ENCODE measurements at places on chromosomes 6 and 20.

GRCh38 chr6:98974309-98974708, 26.6 kb upstream of the FBXL4 start:
- no peak for DNase-seq

DNA sequence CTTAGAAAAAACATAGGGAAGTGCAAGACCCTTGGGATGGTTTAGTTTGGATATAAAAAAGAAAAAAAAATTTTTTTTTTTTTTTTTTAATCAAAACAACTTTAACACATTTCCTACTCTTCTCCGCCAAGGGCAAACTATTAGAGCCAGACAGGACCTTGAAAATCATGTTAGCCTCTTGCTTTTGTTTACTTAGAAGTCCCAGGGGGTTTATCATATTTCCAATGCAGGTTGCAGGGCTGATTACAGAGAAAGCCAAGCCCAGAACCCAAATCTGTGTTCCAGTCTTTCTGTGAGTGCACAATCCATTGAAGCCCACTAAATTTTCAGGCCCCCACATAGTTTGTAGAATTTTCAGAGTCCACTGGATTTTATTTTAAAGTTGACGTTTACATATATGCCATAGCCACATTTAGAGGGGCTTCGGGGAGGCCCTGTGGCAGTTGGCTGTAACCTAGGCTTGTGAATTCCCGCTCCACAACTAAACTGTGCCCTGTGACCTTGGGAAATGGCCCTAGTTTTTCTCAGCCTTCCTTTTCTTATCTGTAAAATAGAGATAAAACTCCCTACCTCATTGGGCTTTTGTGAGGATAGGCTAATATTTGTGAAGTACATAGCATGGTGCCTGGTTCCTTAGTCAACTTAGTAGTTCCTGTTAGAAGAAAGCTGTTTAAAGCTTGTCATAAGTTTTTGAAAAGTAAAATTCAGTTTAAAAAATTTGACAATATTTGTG, 55.7 kb downstream of the NCOA7 start:
- DNase-seq, result no peak

- DNase-seq, result no peak
Observed at GRCh38 chr6:169087443-169088041, 166.1 kb downstream of the THBS2 start.

DNA sequence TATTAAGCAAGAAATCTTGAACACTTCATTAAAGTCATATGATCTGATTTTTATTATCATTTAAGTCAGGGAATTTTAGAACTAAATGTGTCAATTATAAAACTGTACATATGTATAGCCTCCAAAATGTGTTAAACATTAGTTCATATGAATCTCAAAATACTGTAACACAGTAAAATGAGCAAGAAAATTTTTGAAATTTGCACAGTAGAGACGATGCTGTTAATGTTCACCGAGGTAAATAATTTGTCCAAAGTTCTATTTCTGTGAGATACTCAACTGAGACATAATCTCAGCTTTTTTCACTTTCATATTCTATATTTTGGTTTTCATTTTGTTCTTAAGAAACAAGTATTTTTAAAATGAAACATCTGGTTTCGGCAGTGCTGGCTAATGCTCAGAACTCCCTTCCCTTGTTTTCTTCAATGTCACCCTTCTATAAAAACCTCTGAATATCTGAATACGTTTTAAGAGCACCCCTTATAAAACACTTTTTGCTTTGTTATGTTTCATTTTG, 353.1 kb downstream of the LAMA2 start:
- DNase-seq, result no peak

GRCh38 chr6:90072501-90072900, 178.2 kb downstream of the GJA10 start:
- DNase-seq, result no peak

GRCh38 chr6:29826271-29826670, 1.4 kb upstream of the HLA-G start:
- no peak for DNase-seq

- peak; percentile 20 for DNase-seq
Observed at GRCh38 chr20:41592516-41593216, 25.5 kb downstream of the CHD6 start.

- no peak for DNase-seq
Observed at GRCh38 chr6:13234130-13234529, 94.2 kb downstream of the TBC1D7 start.

GRCh38 chr6:152129691-152130151, 322.2 kb downstream of the ESR1 start:
- DNase-seq, result no peak

- DNase-seq, result no peak
Observed at GRCh38 chr20:8129211-8129976, 2.7 kb upstream of the PLCB1 start.

GRCh38 chr6:140434761-140435160, 1060.3 kb upstream of the CITED2 start:
- DNase-seq, result no peak

DNA sequence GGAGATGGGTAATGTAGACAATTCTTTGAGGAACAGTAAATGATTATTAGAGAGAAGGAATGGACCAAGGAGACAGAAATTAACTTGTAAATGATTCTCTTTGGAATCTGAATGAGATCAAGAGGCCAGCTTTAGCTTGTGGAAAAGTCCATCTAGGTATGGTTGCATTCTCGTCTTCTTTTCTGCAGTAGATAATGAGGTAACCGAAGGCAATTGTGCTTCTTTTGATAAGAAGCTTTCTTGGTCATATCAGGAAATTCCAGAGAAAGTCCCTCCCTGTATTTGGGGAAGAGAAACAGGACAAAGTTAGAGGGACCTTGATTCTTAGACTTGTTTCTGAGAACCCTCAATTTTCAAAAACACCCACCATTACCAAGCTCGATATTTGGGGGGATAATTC, 109.1 kb upstream of the PRSS16 start:
- DNase-seq, result no peak

DNA sequence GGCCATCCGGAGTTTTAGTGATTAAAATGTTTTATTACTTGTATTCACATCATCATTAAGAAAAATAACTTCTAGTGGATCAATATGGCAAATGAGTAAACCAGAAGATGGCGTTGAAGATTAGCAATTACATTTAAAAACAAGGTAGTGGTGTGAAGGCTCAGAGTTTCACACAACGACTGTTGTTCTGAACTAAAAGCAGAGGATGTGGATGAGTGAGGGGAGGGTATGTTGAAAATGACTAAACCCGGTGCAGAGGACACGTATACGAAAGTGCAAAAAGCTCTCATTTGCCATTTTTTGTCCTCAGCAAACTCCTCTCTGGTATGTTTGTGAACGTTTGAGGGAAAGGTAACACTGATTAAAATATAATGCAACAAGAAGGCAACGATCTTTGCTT, 1.9 kb upstream of the IRF4 start:
- no peak for DNase-seq

GRCh38 chr20:38970302-38970701, 8.2 kb downstream of the DHX35 start:
- DNase-seq, result no peak

DNA sequence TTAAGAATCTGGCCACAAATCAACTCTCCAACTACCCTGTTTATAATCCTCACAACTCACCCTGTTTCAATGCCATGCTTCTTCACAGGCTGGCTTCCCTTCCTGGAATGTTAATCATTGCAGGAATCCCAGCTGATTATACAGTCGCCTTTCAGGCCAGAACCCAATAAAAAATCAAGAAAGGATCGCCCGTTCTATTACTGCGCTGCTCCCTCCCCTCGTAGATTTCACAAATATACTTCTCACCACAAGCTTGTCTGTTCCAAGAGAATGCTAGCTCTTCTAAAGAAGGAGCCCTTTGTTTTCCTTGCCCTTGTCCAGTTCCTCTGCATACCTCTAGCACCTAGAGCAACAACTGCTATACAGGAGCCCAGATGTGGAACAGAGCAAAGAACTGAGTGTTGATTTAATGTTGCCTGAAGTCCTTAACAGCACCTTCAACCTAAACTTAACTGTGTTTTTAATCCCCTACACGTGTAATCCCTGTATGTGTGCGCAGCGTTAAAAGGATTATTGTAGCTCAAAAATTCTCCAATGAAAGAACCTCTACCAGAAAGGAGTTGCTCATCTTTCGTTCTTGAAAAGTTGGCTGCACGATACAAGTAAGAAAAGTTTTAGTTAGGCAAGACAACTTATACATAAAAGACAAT, 988 bp downstream of the ECHDC1 start:
- DNase-seq, result no peak

- peak; percentile 36 for DNase-seq
Observed at GRCh38 chr6:27312146-27312949, at the start of gene POM121L2. Gene POM121L2 (minus strand): TSS chr6:27312273. CDS start chr6:27312170, 103 bp downstream.

GRCh38 chr6:68126089-68126749, 508.9 kb upstream of the ADGRB3 start:
- no peak for DNase-seq

DNA sequence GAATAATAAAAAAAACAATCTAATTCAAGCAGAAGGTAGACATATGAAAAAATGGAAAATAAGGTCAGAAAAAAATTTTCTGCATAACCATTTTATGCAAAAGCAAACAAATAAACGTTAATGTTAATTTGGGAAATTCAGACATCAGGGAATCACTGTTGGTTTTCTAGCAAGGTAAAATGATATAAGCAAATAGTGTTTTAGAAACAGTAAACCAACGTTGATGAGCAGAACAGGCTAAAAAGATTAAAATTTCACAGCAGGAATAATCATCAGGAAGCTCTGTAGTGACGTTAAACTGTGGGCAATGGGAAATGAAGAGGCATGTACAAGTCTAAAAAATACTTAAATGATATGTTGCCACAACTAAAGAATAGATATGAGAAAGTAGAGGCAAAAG, 54.5 kb upstream of the HMGCLL1 start:
- DNase-seq, result no peak

DNA sequence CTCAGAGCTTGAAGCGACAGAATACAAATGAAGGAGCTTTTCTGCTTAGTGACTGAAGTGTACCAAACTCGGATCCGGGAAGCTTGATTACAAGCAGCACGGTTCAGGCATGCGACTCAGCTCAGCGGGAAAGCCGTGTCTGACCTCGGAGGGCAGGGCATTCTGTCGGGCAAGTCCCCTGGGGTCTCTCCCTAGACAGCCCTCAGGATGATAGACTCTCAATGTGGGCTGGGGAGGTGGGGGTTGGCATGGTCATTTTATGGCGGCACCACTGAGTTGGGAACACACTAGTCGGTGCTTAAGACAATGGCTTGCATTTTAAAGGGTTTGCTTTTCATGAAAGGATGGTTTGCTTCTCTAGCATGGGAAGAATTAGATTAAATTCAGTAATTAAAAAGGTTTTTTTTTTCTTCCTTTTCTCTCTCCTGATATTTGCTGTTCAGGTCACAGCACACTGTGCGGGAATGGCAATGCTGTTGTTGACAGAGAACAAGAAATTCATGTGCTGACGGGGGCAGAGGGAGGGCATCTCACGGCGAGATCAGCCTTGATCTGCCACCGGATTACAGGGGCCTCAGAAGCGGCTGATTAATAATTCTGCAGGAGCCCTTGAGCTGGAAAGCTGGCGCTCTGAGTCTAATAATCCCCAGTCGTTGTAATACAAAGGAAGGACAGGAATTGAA, 80.7 kb upstream of the TRAF3IP2 start:
- DNase-seq, result no peak

- no peak for DNase-seq
Observed at GRCh38 chr6:75117701-75118100, 88.2 kb downstream of the COL12A1 start.

- DNase-seq, result peak; percentile 38
Observed at GRCh38 chr20:10217721-10218410, 764 bp upstream of the SNAP25 start.

DNA sequence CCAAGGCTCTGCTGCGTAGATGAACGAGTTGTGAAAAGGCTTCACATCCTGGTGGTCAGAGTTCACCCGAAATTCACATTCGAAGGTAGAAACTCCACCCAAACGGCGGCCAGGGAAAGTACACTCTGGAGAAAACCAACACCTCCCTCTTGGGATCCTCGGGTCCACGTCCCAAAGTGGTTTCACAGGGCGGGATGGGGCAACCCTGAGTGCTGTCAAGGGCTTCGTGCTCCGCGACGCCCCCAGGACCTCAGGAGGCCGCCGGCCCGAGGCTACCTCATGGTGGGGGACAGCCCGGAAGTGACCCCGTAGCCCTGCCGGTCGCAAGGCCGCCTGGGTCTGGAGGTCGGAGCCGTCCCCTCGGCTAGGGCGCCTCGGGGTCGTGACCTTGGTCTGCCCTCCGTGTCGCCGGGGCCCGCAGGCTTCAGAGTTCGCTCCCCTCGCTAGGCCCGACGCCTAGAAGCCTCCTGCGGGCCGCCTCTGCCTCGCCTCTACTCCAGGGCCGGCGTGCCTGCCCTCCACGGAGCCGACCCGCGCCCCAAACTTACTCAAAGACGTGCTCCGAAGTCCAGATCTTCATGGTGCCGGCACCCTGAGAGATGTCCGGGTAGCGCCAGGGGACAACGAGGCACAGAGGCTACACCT, at the start of gene PRELID3B:
Gene PRELID3B (minus strand): TSS at position 636 of the 645 bp plus-strand sequence. CDS start 56 bp downstream, at position 580.
- DNase-seq, result peak; percentile 7

DNA sequence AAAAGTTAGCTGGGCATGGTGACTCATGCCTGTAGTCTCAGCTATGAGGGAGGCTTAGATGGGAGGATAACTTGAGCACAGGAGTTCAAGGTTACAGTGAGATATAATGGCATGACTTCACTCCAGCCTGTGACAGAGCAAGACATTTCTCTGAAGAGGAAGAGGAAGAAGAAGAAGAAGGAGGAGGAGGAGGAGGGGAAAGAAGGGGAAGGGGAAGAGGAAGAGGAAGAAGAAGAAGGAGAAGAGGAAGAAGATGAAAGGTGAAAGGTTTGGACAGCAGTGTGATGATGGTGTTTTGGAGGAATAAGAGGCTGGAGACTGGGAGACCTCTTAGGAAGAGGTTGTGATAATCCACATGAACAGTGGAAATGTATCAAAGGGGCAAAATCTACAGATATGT, 410.7 kb upstream of the JAG1 start:
- DNase-seq, result no peak

GRCh38 chr6:127366282-127367022, 23.0 kb upstream of the ECHDC1 start:
- DNase-seq, result peak; percentile 24

DNA sequence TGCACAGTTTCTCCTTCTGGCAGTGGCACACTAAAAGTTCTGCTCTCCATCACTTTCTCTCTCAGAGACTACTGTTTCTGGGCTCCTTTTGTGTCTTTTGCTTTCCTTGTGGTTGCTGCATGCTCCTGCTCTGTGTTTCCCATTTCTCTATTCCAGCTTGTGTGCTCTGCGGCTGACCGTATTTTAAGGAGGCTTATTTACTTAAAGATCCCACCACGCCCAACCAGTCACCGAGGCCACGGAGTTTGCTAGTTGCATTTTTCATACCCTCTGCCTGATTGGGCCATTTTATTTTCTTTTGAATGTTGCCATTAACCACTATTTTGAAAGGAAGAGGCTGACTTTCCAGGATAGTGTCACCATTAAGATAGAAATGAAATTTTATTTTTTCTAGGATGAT, 626.4 kb upstream of the MMS22L start:
- DNase-seq, result no peak

DNA sequence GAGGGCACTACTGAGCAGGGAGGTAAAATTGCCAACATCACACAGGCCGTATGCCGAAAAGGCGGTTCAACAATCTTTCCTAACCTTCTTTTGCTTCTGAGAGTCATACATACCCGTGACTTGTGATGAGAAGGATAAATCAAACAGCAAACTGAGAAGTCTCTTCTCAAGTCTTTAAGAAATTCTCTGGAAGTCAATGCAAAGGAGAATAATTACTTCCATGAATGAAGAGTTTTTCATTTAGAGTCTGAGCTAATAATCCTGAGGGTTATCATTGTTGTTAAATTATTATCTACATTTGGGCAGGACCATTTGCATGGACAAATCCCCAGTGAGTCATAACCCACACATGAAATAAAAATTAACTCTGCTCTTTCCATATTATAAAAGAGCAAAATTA, 22.4 kb upstream of the ILRUN start:
- no peak for DNase-seq

- no peak for DNase-seq
Observed at GRCh38 chr6:35343835-35344550, 1.6 kb downstream of the PPARD start.

Measured in inflammatory macrophage (primary cell).